Muscle of back (tissue), 13 donors: ENCODE measurements at places on chromosomes 7 and 10.

DNA sequence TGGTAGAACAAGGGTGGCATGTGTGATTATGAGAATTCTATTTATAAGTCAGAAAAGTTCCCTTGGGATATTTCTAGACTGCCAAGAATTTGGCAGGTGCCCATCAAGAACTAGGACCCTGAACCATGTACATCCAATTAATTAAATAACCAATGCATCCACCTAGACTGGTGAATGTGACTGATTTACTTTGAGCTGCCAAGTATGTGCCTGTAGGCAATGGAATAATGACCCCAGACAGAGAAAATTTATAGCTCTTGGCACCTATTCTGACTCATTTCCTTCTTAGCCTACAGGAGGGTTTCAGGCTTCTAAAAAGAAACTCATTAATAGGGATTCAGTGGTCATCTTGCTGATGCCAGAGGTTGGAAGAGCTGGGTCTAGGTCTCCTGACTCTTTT, 54.9 kb downstream of the KCNH2 start:
- DNase-seq, result no peak

- DNase-seq, result no peak
Observed at GRCh38 chr10:71285180-71285545, 33.9 kb upstream of the SLC29A3 start.

DNA sequence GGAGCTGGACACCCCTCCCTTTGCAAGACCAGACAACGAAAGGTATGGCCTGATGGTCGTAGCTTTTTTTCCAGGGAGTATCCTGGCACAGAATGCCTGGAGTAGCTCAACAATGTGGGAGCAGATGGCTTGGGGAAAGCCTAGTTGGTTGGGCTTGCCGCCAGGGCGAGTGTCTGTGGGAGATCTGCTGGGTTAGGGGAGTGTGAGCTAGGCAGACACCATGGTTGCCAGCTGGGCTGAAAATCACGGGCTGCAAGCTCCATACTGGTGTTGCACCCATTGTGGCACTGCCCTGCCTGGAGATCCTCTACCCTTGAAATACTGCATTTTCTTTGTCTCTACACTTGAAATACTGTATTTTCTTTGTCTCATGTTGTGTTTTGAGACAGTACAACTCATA, 538.3 kb downstream of the PCDH15 start:
- no peak for DNase-seq

DNA sequence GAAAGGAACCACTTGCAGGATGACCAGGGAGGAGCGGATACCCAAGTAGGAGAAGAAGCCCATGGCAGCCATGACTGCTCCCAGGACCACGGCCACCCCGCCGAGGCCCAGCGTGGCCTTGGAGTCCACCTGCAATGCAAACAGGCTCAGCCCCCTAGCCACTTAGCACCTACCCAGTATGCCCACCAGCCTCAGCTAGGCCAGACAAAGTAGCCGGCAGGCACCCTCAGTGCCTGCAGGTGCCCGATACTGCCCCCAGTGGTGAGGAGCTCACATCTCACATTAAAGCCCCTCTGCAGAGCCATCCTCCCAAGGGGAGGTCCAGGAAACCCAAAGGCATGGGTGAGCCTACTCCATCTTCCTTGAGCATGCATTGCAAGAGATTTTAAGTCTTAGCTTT, 6.6 kb downstream of the NPC1L1 start:
- peak; percentile 16 for DNase-seq

GRCh38 chr10:72087392-72087968, 871 bp downstream of the SPOCK2 start:
- DNase-seq, result no peak

DNA sequence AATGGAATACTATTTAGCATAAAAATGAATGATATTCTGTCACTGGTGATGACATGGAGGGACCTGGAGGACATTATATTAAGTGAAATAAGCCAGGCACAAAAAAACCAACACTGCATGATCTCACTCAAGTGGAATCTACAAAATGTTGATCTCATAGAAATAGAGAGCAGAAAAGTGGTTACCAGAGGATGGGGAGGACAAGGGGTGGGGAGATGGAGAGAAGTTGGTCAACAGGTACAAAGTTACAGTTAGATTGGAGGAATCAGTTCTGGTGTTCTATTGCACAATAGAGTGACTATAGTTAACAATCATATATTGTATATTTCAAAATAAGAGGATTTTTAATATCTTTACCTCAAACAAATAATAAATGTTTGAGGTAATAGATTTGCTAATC, 24.7 kb upstream of the SLC18A3 start:
- no peak for DNase-seq

GRCh38 chr7:31785101-31785500, 98.1 kb downstream of the PPP1R17 start:
- no peak for DNase-seq

DNA sequence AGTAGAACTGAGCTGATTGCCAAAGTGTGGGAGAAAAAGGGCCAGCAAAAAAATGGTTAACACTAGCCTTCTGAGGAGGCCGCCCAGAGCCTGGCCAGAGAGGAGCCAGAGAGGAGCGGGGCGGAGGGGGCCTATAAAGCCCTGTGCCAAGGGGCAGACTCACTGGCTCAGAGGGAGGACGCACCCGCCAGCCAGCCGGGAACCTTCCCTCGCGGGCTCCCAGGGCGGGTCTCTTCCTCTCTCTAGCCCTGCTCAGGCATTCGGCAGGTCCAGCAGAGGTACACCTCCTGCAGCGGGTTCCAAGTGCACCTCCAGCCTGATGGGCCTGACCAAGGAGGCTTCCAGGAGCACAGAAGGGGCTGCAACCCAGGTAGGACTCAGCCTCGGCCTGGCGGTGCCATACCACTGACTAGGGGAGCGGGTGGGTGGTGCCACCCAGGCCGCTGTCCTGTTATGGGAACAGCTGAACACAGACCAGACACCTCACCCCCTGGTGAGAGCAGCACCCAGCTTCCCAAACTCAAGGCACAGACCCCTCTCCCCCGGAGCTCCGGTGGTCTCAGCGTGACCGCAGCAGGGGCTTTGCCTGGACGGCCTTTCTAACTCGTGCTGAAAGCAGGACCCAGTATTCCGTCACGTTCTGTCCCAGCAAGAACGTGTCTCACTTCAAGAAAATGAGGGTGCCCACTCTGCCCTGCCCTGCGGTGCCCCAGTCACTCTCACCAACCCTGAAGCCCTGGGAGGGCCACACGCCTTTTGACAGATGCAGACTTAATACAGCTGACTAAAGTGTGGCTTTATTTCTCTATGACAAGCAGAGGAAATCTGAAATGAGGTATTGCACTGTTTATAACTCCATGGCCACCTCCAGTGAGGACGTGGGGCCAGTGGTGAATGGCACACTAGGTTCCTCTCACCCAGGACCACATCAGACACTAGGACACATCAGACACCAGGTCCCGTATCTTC, at the start of gene GPER1:
GPER1 (plus strand) TSS at position 162 of the 969 bp plus-strand sequence. CDS start 3,616 bp downstream, outside the sequence.
- DNase-seq, result no peak

DNA sequence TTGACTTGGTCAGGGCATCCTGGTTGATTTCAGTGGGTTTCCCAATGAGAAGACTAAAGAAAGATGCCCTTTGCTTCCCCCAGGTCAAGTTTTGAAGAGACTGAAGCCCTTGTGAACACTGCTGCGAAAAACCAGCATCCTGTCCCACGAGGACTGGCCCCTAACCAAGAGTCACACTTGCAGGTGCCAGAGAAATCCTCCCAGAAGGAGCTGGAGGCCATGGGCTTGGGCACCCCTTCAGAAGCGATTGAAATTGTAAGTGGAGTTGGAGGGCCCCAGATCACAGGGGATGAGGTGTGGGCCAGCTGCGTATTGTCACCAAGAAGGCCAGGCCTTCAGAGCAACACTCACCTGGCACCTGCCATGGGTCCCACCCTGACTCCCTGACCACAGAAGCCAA, 43.3 kb upstream of the BTBD16 start:
- no peak for DNase-seq

GRCh38 chr7:29893351-29893965, 87.2 kb downstream of the WIPF3 start:
- DNase-seq, result no peak

- no peak for DNase-seq
Observed at GRCh38 chr7:92652536-92652935, 62.3 kb upstream of the FAM133B start.

DNA sequence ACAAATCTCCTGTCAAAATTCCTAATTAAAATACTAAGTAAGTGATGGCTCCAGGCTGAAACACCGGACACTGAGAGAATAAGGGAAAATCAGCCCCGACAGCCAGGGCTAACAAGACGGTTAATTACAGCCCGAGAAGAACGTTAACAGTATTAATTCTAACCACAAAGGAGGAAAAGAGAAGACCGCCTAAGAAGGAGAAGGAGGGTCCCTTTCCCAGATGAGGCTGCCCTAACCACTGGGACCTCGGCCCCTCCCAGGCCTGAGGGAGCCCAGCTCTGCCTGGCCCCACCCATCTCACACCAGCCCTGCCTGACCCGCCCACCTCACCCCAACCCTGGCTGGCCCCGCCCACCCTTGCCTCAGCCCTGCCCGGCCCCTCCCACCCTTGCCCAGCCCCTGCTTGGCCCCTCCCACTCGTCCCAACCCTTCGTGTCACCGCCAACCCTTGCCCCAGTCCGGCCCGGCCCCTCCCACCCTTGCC, 51.3 kb downstream of the PWWP2B start:
- no peak for DNase-seq

- DNase-seq, result no peak
Observed at GRCh38 chr10:84988011-84988410, 659.6 kb downstream of the CCSER2 start.

DNA sequence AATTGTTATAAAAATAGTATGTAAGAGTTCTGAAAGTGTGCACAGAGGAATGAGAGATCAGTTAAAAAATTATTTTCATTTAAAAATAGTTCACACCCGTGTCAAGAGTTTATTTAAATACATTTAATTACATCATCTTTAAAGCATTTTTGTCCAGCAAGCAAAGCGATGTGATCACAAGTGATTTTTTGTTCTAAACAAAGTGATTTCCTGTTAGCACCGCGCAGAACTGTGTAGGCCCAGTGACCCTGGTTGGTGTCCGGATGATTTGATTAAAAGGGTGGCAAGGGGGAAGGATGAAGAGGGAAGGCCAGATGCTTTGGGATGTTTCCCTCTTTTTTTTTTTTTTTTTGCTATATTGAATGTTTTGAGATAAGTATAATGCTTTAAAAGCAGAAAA, 227.8 kb upstream of the PITRM1 start:
- DNase-seq, result no peak

- no peak for DNase-seq
Observed at GRCh38 chr10:79582096-79582495, 21.9 kb upstream of the SFTPA2 start.

- DNase-seq, result no peak
Observed at GRCh38 chr10:43226441-43226840, 40.4 kb downstream of the RASGEF1A start.

- DNase-seq, result no peak
Observed at GRCh38 chr7:99476107-99476506, 3.4 kb downstream of the ZNF789 start.

- DNase-seq, result no peak
Observed at GRCh38 chr7:133477791-133478190, 224.9 kb downstream of the EXOC4 start.

DNA sequence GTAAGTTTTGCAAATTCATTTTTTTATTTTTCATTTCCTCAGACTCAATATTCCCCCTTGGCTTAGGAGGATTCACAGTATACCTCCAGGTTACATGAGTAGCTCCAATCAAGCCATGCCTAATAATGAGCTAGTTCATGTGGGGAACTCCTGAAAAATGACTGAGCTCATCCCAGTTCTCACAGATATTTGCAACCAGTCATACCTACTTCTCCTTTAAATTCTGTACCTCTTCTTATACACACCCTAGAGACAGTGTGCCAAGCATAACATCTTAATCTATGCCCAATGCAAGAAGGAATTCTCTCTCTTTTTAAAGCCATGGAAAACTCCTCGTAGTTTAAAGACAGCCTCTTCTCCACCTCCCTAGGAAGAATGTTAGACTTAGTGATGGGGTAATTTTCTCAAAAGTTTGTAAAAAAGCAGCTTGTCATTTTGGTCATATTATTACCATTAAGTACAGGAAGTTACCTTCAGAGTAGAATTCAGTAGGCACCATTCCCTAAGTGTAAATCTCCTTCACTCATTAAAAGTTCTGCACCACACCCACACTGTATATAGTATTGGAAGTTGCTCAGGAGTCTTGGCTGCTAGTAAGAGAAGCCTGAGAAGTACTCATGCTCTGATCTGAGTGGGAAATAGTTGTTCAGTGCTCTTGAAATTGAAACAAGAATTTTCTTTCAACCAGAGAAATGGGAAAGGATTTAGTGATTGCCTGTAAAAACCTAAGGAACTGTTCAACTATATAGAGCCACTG, 72.7 kb downstream of the PTPRZ1 start:
- no peak for DNase-seq

GRCh38 chr7:44262031-44262430, 61.3 kb downstream of the YKT6 start:
- no peak for DNase-seq

- DNase-seq, result no peak
Observed at GRCh38 chr10:132326925-132327324, 5.1 kb upstream of the LRRC27 start.

- no peak for DNase-seq
Observed at GRCh38 chr10:21728618-21729017, 194.6 kb downstream of the MLLT10 start.

GRCh38 chr10:11673346-11674280, 62.2 kb upstream of the USP6NL start:
- no peak for DNase-seq

- DNase-seq, result no peak
Observed at GRCh38 chr7:3753868-3754267, 452.8 kb downstream of the SDK1 start.

GRCh38 chr7:151053096-151053495, 4.6 kb downstream of the CDK5 start:
- no peak for DNase-seq

DNA sequence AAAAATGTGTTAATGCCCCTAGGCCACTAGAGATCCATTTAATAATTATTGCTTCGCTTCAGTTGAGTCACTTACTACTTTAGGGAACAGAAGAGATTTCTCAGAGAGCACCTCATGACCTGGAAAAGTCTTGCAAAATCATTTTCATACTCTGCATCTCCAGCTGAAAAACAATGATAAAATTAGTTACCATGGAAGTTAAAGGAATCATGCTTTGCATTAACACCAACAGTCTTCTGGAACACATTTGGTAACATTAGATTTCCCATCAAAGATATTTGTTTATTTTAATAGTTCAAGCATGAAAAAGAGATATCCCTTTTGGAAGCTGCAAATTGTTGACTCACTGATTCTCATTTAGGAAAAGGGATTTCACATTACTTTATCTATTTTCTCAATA, 1.8 kb upstream of the STEAP2 start:
- no peak for DNase-seq

GRCh38 chr10:27019827-27020226, 80.5 kb downstream of the ANKRD26 start:
- DNase-seq, result no peak

- peak; percentile 3 for DNase-seq
Observed at GRCh38 chr7:22193450-22193983, 163.4 kb downstream of the RAPGEF5 start.

- no peak for DNase-seq
Observed at GRCh38 chr7:129014501-129015101, 40.3 kb downstream of the TNPO3 start.
